ENCODE measurements at places on chromosomes 12 and 14.

- no peak for ATAC-seq
Observed at GRCh38 chr12:64801381-64801780, 23.1 kb upstream of the TBC1D30 start.

- ATAC-seq = no peak
Observed at GRCh38 chr14:23660290-23661226, 24.4 kb downstream of the DHRS2 start.

- ATAC-seq = peak; percentile 77
Observed at GRCh38 chr12:28130625-28131598, 59.3 kb upstream of the CCDC91 start.

DNA sequence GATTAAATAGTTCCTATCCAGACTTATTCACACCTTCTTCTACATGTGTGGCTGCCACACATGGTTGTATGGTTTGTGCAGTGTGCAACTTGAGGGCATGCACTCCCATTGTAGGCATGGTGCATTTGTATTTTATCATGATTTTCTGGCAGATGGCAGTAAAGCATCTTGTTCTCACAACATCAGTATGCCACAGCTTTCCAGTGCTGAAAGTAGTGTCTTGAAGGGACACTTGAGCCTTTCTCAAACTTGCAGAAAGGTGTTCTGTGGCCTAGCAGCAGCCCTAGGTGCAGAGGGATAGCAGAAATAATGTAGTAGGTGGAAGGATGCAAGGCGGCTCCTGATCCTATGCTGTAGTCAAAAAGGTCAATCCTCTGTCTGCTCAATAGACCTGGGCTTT, 72.9 kb downstream of the LMNTD1 start:
- no peak for ATAC-seq

DNA sequence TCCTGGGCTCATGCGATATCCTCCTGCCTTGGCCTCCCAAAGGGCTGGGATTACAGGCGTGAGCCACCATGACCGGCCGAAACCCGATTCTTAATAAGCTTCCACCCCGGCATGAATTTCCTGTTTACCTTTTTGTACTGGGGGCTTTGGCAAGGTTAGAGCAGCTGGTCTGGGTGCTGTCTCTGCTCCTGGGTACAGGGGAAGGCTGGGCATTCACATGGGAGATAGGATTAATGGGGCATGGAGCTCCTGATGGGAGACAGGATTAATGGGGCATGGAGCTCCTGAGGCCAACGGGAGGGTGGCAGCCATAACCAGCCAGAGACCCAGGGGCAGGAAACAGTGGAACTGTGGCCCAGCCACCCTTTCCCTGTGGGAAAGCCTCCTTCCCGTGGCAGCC, 69.5 kb upstream of the DICER1 start:
- ATAC-seq = no peak

DNA sequence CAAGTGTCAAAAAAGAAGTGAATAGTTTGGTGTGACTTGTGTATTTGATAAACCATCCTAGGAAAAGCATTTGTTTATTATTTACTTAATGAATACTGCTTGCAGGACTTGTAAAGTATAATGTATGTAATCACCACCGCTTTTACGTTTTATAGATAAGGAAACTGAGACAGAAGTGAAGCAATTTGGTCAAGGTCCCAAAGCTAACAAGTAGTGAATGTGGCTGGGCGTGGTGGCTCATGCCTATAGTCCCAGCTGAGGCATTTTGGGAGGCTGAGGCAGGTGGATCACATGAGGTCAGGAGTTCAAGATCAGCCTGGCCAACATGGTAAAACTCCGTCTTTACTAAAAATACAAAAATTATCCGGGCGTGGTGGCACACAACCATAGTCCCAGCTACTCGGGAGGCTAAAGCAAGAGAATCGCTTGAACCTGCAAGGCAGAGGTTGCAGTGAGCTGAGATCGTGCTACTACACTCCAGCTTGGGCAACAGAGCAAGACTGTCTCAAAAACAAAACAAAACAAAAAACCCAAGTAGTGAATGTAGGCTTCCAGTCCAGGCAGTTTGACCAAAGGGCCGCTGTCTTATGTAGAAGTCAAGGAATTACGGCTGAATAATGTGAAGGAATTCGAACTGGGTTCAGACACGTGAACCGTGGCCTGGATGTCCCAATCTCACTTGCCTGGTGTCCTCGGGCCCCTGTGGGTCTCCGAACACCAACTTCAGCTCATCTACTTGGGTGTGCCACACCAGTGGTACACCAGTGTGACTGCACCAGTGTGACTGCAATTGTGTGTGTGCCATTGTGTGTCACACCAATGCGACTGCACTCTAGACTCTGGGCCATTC, 88.3 kb upstream of the MED13L start:
- ATAC-seq = no peak

- ATAC-seq = no peak
Observed at GRCh38 chr14:38399652-38400051, 143.8 kb upstream of the CLEC14A start.

GRCh38 chr12:54463484-54463883, 9.9 kb downstream of the GTSF1 start:
- no peak for ATAC-seq

DNA sequence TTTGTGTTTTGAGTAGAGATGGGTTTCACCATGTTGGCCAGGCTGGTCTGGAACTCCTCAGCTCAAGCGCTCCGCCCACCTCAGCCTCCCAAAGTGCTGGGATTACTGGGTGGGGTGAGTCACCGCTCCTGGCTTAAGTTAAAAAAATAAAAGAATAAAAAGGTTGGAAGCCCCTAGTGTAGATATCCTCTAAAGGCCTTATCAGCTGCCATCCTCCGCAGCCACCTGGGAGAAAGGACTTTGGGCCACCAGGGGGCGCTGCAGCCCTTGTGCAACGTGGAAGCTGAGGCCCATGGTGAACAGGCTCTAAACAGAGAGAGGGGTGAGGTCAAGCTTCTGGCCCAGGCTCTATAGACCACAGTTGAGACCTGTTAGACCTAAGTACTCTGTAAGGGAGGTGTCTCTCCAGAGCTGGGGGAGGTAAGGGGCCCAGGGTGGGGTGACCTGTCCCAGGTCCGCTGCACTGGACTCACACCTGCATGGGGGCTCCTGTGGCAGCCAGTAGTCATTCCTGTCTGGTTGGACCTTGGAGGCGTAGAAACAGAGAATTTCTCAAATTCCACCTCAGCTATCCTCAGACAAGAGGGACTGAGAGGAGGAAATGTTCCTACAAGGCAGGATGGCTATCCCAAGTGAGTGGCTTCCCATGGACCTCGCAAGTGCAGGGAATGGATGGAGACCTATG, 14.0 kb upstream of the RACGAP1 start:
- ATAC-seq = peak; percentile 65

DNA sequence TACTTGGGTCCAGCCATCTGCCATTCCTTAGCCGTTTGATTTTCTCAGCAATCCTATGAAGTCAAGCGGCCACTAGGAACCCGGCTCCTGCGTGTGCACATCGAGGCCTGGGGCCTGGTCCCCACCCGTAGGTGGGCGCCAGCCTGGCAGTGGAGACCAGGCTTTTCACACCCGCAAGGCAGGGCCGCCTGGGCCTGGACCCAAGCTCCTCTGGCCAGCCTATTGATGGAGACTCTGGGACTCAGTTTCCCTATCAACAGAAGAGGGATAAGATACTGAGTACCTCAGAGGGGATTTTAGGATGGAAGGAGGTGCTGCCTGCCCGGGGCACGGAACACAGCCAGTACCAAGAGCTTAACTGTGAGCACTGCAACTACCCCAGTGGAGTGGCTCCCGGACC, 104.3 kb upstream of the C14orf180 start:
- no peak for ATAC-seq

Measured in activated T-helper 17 cell treated with anti-CD3 and anti-CD28 coated beads, Interleukin-2, amount 50 U/mL, for 72 hours (primary cell).